Central memory CD8-positive, alpha-beta T cell (primary cell): ENCODE measurements at places on chromosomes 12 and 14.

- DNase-seq, result no peak
Observed at GRCh38 chr14:26194816-26195215, 403.0 kb downstream of the NOVA1 start.

- DNase-seq, result no peak
Observed at GRCh38 chr12:104710940-104711689, 247.0 kb downstream of the SLC41A2 start.

GRCh38 chr12:19482551-19483109 is 43.3 kb downstream of the AEBP2 start:
- DNase-seq, result no peak

GRCh38 chr12:4143896-4144295 is 129.7 kb upstream of the CCND2 start:
- DNase-seq, result no peak

DNA sequence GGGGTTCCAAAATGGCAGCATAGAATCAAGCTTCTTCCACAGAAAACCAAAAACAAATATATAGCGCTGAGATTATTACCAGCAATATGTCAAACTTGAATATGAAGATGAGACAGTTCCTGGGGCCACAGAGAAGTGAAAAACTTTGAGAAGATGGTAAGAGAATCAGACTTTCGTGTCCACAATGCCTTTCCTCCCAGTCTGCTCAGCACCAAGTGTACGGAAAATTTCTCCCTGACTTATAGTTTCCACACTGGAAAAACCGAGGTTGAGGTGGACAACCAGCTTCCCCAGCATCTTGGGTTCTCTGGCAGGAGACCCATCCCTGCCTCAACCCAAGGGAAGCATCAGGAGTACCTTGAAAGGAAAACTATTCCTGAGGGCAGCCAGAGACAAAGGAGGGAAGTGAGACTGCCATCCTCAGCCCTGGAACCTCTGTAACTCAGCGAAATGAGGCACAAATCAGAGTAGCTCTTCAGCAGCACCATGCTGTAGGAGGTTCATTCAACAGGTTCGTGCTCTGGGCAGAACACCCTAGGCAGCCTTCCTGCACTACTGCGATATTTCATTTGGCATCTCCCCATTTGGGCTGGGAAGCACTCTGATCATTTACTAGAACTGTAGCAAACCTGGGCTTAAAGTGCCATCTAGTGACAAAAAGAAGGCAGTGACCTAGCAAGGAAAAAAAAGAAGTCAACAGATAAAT is 52.4 kb upstream of the CAPRIN2 start:
- no peak for DNase-seq

- DNase-seq, result peak; percentile 38
Observed at GRCh38 chr12:126874427-126875026, 1392.4 kb upstream of the TMEM132C start.

DNA sequence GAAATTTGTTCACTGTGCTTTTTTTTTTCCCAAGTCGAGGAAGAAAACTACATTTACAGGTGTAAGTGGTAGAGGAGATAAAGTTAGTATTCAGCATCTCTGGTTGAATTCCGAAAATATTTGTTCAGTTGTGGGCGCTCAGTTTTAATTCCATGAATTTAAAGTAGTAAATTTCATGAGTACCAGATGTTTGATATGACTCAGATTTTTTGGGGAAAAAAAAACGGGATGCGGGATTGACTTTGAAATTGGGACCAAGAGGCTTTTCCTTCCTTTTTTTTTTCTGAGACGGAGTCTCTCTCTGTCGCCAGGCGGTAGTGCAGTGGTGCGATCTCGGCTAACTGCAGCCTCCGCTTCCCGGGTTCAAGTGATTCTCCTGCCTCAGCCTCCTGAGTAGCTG is 1.6 kb downstream of the TULP3 start:
- no peak for DNase-seq

DNA sequence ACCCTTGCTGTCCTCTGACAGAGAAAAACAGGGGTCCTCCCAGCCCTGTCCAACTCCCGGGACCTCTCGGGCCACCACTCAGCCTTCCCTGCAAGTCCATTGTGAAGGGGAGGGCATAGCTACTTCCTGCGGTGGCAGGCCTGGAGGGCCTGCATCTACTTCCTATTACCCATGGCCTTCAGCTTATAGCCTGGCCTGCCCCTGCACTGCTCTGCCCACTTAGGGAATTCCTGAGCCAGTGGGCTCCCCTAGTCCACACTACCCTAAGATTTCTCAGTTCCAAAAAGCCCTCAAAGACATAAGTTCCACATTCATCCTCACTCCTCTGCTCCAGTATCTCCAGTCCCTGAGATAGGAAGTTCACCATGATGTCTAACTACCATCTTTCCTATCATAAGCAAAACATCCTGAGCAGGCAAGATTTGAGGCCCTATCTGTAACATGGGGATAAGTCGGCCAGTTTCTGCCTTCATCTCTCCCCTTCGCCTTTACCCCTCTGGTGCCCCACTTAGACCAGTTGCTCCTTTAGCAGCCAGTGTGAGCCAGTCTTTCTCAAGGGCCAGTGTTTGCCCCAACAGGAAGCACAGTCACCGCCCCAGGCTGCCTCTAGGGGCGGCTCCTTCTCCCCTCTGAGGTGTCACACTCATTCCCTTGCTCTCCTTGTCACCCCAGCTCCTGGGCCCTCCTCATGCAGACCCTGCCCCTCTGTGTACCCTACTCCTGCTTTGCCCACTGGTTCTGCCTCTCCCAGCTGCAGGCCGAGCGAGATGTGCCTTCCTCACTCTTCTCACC is 10.9 kb downstream of the HDAC7 start:
- DNase-seq, result no peak

DNA sequence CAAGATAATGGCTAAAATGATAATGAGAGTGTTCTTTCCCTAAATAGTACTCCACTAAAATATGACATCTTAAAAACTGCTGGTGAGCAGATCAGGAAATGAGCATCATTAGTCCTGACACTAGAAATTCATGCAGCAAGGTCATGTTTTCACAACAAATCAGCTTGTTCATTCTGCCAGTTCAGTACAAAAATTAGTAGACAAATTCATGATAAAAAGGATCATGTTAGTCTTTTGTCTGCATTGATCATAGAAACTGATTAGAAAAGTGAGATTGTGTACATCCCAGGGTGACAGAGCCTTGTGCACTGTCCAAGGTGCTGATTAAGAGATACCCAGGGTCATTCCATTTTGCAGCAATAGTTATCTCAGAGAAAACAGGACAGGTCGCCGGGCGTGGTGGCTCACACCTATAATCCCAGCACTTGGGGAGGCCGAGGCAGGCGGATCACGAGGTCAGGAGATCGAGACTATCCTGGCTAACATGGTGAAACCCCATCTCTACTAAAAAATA is 163.6 kb downstream of the RIMBP2 start:
- no peak for DNase-seq

DNA sequence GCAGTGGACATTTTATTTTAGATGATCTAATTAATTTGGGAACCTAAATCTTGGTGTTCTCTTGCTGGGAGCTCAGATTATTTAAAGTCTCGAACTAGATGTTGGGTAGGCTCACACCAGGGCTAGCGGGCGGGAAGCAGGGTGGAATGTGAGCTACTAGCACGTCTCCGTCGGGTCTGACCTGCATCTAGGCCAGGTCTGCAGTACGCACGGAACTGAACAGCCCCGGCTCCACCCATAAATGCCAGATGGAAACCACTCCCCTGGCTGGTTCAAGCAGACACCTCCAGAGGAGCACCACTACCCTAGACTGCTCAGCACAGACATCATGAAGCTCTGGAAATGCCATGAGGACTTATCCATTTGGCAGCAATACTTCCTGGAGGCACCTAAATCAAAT is 10.3 kb downstream of the ZNF605 start:
- no peak for DNase-seq

DNA sequence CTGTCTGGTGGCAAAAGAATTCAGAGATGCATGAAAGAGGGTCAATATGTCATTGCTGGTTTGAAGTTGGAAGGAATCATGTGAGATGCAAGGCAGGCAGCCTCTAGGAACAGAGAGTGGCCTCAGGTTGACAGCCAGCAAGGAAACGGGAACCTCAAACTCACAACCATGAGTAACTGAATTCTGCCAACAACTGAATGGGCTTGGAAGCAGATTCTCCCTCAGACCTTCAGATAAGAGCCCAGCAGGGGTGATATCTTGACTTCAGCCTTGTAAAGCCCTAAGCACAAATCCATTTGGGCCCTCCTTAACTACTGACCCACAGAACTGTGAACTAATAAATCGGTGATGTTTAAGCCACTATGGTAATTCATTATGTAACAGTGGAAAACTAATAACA is 35.8 kb downstream of the USP15 start:
- DNase-seq, result no peak

DNA sequence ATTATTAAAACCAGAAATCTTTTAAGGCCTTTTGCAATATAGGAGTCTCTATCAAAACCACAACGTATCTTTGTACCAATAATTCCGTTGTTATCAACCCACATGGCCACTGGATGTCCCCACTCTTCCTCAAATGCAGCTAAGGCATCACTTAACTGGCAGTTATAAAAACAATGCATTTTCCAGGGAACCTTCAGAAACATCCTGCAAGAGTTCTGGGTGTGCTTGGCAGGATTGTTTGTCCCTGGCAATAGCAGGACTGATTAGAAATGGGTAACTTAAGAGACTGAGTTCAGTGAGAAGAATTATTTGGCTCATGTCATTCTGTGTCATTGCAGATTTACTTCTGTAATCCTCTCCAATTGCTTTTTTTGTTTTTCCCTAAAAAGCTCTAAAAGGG is 112.0 kb downstream of the SLC15A5 start:
- no peak for DNase-seq

- no peak for DNase-seq
Observed at GRCh38 chr14:87233806-87234384, 759.1 kb downstream of the GALC start.

- DNase-seq, result no peak
Observed at GRCh38 chr12:49868952-49869815, 26.3 kb upstream of the BCDIN3D start.

DNA sequence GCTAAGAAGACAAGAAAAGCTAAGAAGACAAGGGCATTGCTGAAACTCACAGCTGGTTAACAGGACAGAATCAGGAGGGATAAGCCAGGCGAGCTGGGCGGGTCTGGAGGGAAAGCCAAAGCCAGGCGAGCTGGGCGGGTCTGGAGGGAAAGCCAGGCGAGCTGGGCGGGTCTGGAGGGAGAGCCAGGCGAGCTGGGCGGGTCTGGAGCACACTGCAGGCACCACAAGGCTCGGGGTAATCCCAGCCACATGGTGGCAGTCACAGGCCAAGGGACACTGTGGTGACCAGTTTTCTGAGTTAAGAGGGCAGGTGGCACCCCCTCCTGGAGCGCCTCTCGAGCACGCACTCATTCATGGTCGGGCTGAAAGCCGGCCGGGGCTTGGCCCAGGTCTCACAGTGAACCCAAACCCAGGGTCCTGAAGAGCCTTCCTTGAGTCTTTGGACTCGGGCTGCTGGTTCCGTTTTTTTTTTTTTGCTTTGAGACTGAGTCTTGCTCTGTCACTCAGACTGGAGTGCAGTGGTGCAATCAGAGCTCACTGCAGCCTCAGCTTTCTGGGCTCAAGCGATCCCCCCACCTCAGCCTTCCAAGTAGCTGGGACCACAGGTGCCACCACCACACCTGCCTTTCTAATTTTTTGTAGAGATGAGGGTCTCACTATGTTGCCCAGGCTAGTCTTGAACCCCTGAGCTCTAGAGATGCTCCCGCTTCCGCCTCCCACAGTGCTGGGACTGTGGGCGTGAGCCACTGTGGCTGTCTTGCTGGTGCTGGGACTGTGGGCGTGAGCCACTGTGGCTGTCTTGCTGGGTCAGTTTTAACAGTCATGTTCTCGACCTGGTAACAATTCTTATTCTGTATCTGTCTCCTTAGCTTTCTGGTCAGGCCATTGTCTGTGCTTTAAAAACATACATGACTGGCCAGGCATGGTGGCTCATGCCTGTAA is 40.2 kb downstream of the HSP90AA1 start:
- no peak for DNase-seq

DNA sequence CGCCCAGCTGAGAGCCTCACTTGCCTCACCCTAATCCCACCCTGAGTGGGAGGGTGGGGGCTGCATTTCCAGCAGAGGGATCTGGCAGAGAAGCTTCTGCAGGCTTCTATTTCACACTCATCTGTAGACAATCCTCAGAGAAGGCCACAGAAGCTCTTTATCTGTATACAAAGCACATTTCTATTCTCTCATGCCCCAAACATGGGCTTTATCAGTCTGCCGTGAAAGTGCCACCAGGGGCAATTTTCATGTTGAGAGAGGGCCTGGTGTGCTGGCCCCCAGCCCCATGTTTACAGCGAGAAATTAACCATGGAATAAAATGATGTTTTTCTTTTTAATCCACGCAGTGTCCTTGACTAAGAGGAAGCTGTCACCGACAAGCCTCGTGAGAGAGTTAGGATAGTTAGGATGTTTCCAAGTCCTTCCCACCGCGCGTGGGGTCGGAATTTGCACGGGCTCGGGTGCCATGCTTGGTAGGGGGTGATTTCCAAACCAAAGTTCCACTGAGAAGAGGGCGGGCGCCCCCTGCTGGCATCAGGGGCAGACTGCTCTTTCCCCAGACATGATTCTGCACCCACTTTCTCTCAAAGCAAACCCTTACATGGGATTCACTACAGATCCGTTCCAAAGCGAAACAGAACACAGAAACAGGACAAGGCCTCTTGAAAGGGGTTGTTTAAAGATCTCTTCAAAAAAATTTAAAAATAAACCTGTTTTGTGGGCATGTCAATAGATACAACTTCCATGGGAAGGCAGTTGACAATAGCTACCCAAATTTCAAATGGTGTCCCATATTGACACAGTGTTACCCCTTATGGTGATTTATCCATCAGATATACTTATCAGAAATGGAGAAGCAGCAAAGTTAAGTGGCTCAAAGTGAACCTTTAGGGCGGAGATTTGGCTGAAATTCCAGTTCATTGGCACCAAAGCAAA is 19.4 kb downstream of the BDKRB1 start:
- DNase-seq, result peak; percentile 31

DNA sequence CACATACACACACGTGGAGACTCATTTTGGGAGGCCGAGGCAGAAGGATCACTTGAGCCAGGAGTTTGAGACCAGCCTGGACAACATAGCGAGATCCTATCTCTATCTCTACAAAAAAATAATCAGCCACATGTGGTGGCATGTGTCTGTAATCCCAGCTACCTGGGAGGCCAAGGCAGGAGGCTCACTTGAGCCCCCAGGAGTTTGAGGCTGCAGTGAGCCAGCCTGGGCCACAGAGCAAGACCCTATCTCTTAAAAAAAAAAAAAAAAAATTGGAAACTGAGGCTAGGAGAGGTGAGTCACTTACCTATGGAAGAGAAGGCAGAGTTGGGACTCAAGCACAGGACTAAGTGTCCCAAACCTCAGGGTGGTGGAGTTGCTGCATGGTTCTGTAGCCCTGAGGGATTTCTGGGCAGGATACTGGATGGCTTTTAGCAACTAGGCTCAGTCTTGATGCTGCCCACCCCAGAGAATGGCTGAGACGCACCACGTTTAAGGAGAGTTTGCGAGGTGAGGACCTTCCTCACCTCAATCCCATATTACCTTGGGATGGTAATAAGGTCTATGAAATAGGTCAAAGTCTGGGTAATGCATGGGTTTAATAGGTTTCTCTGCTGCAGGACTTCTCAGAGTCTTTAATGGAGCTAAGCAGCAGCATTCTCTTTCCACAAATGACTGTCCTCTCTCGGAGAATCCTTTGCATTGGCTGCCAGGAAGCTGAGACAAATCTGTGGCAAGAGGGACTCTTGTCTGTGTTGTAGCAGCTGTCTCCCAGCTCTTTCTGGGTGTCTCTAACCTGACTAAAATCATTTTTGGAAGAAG is 35.6 kb downstream of the SH2B3 start:
- DNase-seq, result no peak

- no peak for DNase-seq
Observed at GRCh38 chr12:111927346-111927745, 85.3 kb downstream of the MAPKAPK5 start.
